ENCODE measurements at places on chromosomes 13 and 19. TPM values are rescaled to one million over a fixed set of nuclear protein-coding genes. Genes with fewer than 3 reads are reported as not detected.

ATXN8OS gene
- not detected for total RNA-seq

CD320 gene
- total RNA-seq, result 28.6 TPM

IGFL1 gene
- not detected for total RNA-seq

ONECUT3 gene
- total RNA-seq, result not detected

OR7D4 gene
- total RNA-seq, result not detected

VMAC gene
- 6.4 TPM for total RNA-seq

LYPD3 gene
- total RNA-seq, result 0.51 TPM

ADAMTS10 gene
- 13.0 TPM for total RNA-seq

CALR3 gene
- not detected for total RNA-seq

IRGC gene
- not detected for total RNA-seq

ZNF546 gene
- total RNA-seq, result 4.9 TPM

GIPC3 gene
- 1.4 TPM for total RNA-seq

SIGLEC10 gene
- total RNA-seq, result not detected

SIGLEC9 gene
- 0.26 TPM for total RNA-seq

AP1M2 gene
- total RNA-seq, result not detected

PGLYRP2 gene
- total RNA-seq, result not detected

PSG2 gene
- not detected for total RNA-seq

ANGPTL8 gene
- not detected for total RNA-seq

ACER1 gene
- not detected for total RNA-seq

BCAM gene
- 40.6 TPM for total RNA-seq

DIAPH3 gene
- 8.7 TPM for total RNA-seq

ADGRE3 gene
- not detected for total RNA-seq

SOX1 gene
- total RNA-seq, result not detected

TEX101 gene
- total RNA-seq, result not detected

ZSCAN1 gene
- not detected for total RNA-seq

ZNF470 gene
- total RNA-seq, result 3.5 TPM

C5AR1 gene
- total RNA-seq, result not detected
